ENCODE measurements at places on chromosomes 13 and 19.

GRCh38 chr13:113017506-113018215, 48.6 kb downstream of the MCF2L start:
- no peak for DNase-seq

- no peak for DNase-seq
Observed at GRCh38 chr19:5696196-5697021, 6.3 kb downstream of the RPL36 start.

DNA sequence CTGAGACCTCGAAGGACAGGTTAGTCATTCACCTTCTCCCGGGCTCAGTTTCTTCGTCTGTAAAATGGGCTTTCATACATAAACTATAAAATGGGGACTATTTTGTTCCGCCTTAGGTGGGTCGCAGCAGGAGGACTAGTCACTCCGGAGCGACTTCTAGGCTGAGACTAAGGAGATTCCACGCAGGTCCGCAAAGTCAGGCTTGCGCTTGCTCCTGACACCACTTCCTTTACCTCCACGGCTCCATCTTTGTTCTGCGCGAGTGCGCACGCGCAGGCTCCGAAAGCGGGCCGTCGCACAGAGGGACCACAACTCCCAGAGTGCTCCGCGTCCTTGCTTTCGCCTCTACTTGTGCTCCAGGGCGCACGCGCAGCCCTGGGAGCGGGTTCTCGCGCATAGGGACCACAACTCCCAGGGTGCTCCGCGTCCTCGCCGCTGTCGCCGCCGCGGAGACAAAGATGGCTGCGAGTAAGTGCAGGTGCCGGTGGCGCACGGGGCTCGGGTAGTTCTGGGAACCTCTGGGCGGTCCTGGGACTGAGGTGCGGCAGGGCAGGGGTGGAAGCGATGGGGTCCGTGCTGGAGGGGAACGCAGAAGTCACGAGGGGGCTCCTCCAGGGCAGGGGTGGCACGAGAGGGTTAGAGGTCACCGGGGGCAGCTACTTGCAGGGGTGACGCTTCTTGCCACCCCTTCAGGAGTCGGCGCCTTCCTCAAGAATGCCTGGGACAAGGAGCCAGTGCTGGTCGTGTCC, at the start of gene NDUFA3:
Gene NDUFA3, plus strand, starts transcription at position 435 of the 749 bp plus-strand sequence. Its CDS starts 24 bp downstream, at position 459.
- peak; percentile 100 for DNase-seq

DNA sequence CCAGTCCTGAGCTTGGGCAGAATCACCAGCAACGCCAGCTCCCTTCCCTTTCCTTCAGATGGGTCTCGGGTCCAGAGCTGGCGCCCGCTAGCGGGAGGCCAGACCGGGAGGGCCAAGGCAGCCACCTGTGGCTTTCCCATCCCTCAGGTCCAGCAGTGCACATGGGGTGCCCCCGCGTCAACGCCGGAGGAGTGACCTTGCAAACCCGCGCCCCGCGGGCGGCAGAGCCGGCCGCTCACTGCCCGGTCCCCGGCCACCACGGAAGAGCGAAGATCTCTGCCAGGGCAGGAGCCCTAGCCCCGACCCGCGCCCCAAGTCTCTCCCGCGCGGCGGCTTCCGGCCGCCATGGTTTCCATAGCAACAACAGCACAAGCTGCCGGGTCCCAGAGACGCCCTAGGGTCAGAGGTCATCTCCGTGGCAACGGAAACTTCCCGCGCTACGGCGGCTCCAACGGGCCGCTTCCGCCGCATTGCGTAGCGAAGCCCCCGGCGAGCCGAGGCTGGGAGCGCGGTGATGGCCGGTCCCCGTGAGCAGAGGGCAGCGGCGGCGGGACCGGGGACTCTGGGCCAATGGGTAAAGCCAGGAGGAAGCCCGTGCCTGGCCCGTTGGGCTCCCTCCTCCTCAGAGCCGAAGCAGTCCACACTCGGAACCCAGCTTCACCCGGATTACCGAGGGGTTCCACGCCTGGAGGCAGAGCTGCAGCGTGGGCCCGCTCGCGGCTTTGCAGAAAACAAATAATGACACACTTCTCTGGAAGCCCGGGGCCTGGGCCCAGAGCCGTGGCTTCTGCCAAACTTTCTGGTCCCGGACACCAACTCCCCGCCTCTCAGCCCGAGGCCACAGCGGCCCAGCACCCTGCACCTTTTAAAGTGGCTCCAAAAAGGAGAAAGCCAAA, 7.4 kb downstream of the FGF14 start:
- DNase-seq: peak; percentile 95

DNA sequence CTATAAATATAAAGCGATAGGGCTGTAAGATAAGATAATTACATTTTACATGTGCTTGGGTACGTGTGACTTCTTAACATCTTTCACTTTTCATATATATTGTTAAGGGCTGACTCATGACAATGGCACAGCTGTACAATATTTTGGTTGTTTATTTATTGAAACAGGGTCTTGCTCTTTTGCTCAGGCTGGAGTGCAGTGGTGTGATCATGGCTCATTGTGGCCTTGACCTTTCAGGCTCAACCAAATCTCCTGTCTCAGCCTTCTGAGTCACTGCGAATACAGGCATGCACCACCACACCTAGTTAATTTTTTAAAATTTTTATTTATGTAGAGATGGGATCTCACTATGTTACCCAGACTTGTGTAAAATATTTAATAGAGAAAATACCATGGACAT, 2532.4 kb upstream of the PCDH20 start:
- no peak for DNase-seq

DNA sequence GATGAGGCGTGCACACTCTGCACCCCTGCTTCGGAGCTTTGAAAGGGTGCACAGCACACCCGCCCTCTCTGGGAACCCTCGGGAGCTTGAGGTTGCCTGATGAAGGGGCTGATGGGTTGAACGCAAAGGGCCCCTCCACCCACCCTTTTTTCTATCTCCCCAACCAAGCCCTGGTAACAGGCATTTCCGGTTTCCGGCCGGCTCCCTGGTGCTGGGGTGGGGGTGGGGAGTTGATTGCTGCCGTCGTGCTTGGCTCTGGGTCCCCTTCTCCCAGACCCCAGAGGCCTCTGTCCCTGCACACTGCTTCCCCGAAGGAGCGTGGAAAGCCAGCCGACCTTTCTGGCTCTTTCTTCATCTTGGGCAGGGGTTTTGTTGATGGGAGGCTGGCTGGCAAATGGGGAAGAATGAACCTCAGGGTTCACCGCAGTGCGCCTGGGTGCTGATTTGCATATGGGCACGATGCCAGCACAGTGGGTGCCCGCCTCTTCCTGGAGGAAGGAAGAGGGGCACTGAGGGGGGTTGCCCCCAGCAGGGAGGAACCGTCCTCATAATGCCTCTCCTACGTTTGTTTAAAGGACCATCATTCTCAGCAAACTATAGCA, 29.1 kb downstream of the VAV1 start:
- DNase-seq: peak; percentile 84

DNA sequence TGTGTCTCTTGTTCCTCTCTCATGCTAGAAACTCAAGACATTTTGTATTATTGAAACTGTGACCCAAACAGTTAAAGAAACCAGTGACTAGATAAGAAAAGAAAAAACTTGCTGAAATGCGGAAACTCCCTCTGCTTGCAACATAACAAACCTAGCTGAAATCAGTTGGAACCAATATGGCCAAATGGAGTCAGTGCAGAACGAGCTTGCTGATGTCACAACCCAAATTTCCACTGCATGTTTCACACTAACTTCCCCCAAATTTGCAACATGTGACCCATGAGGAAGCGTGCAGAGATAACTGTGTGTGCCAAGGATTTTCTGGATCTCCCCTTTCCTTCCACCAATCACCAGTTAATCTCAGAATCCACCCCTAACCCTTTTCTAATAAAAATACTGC, 208.0 kb downstream of the DLEU7 start:
- peak; percentile 82 for DNase-seq

DNA sequence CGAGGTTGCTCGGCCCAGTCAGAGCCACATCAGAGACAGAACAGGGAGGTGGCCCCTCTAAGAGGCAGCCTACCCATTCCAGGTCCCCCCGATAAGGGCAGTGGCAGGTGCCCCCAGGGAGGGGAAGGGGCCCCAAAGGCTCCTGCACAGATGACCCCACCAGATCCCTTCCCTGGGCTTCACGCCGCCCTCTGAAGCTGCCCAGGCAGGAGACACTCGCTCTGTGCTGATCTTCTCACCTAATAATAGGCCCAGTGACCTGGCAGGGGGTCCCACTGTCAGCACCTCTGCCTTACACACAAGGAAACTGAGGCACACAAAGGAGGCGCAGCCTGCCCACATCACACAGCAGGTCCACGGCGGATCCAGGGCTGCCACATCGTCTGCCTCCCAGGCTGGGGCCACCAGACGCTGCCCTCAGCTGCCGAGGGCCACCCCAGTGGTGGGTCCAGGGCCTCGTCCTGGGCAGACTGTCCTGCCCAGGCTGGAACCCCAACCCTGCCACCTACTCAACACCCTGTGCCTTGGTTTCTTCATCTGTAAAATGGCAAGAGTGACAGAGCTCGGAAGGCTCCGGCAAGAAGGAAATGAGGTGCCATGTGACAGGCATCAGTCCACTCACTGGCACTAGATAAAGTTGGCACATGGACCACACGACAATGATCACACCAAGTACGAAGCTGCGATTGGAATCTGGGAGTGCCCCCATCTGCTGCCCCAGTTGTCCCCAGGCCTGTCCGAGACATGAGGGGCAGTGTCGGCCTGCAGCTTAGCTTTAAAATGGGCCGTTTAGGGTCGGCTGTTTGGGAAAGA, 56.5 kb downstream of the KLF2 start:
- no peak for DNase-seq

DNA sequence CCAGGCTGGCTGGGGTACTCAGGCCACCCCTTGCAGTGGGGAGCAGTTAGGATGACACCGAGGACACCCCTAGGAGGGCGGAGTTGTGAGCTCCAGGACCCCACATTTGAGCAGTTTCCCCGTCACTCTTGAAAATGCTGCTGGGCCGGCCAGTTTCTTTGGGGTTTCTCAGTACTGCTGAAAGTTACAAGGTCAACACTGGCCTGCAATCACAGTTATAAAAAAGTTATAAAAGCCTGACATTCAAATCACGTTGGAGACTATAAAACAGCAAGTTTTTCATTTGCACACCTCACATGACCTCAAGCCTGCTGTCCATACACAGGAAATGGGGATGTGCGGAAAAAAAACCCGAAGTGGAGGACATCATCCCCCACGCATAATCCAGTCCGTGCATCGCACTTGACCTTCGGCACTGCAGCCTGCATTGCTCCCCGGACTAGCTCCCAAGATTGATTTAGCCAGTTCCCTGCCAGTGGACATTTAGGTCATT, 27.0 kb downstream of the DNM2 start:
- no peak for DNase-seq

GRCh38 chr19:15584095-15584494, 30.9 kb upstream of the CYP4F8 start:
- no peak for DNase-seq

GRCh38 chr19:16893686-16893989, 4.8 kb downstream of the F2RL3 start:
- peak; percentile 50 for DNase-seq

- DNase-seq: no peak
Observed at GRCh38 chr13:99446242-99446641, 55.0 kb upstream of the TM9SF2 start.

GRCh38 chr13:27573265-27573664, 47.1 kb downstream of the LNX2 start:
- DNase-seq: no peak

DNA sequence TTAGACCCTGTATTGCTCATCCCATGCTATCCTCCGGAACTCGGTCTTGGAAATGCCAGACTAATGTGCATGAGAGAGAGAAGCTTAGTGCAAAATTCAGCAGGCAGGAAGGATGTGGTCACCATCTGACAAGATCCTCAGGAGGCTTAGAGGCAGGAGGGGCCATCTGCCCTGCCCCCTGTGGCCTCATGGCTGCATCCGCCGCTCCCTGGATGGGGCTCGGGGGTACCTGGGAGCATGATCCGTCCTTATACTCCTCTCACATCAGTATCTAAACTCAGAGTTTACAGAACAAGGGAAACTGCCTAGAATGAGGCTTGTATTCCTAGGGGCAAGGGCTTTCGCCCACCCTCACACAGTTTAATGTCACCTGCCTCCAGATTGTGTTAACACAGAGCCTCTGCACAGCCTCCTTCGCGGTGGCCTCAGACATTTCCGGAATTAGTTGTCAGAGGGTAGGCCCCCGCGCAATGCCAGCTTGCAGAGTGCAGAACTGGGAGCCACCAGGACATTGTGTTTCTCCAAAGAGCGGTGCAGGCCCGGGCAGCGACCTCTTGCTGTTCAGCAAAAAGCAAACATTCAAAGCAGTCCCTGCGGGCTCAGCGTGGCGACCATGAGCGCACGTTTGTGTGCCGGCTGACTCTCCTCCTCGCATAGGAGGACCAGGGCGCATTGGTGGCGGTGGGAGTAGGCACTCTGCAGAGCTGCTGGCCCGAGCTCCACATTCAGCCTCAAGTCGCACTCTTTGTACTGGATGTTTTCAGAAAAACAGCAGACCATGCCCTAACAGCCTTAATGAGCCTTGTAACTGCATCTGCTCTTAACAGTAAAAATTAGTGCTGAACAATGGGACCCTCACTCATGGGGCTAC, 39.1 kb downstream of the GPR12 start:
- peak; percentile 51 for DNase-seq

- DNase-seq: no peak
Observed at GRCh38 chr19:30320466-30320865, 51.7 kb upstream of the ZNF536 start.

GRCh38 chr13:40098246-40098645, 442.8 kb downstream of the COG6 start:
- DNase-seq: no peak

DNA sequence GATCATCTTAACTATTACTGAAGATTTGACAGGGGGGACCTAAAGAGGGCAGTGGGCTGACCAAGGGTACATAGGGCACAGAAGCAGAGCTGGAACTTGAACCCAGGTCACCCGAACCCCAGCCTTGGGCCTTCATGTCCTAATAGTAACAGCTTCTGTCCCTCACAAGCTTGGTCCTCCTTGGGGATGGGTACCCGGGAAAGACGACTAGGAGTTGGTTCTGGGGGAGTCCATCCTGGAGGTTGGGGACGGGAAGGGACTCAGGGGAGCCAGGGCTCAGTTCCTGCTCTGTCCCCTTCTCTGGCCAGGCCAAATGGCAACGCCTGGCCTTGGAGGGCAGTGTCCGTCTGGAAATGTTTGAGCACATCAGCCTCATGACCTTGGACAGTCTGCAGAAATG, 39.6 kb upstream of the CYP4F8 start:
- no peak for DNase-seq

- no peak for DNase-seq
Observed at GRCh38 chr13:66618702-66619101, 611.4 kb downstream of the PCDH9 start.

DNA sequence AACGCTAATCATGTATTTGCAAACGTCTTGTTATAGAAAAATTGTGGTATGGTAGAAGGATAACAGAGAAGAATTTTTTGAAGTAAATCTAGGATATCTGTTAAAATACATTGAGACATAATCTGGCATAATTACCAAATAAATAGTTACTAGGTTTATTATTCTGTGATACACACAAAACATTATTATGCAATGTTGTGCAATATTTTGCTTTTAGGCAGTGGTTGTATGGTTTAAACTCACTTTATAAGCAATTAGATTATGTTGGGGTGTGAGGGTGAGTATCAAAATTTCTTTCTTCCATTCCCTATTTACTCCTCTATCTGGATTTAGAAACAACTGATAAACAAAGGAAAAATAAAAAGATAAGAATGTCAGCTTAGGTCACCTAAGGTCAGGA, 385.6 kb downstream of the SLITRK6 start:
- DNase-seq: no peak

Data from CD4-positive, alpha-beta T cell treated with Interleukin-4 for 1 hour (primary cell).